ENCODE measurements at places on chromosomes 6 and 20. TPM values are rescaled to one million over a fixed set of nuclear protein-coding genes. Genes with fewer than 3 reads are reported as not detected.

DNA sequence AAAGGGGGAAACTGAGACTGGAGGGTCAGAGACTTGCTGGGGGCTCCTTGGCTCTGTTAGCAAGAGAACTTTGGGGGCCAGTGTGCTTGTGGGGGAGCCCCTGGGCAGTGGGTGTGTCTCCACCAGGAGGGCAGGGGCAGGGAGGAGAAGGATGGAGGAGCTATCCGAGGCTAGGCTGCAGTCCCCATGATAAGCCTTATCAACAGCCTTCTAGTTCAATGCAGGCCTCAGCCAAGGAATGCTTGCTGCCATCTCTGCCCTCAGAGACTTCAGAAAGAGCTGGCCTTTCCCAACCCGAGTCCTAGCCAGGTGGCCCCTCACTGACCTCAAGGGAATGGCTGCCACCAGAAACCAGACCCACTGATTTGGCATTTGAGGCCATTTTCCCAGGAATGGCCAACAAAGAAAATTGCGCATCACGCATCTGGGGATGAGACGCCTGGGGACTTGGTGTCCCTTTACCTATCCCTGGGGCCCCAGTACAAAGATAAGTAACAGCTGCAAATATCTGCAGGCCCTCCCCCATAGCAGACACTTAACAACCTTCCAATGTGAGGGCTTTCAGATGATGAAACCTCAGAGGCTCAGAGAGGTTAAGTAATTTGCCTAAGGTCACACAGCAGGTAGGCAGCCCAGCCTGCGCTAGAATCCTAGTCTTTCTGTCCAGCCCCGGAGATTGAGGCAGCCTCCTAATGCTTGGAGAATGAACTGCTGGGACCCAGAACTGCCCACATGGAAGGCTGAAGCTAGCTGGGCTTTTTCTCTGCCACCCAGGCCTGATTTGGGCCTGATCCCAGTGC is 4.9 kb downstream of the TGM2 start:
- no peak for DNase-seq

- DNase-seq: no peak
Measured at GRCh38 chr6:112330071-112330878, 16.9 kb upstream of the RFPL4B start.

GRCh38 chr20:58407966-58408557 is 19.0 kb downstream of the VAPB start:
- DNase-seq: peak; percentile 63

- DNase-seq: no peak
Measured at GRCh38 chr6:30481211-30481964, 7.9 kb upstream of the HLA-E start.

Gene TMEM14B
- total RNA-seq: 78.7 TPM

Gene MAP7
- total RNA-seq: 1.1 TPM

GRCh38 chr6:13807696-13808095 is 6.7 kb downstream of the MCUR1 start:
- no peak for DNase-seq

GRCh38 chr20:19433371-19434350 is 221.2 kb downstream of the SLC24A3 start:
- DNase-seq: no peak

- DNase-seq: no peak
Measured at GRCh38 chr6:19895866-19896692, 58.9 kb downstream of the ID4 start.

Gene COL19A1
- not detected for total RNA-seq

All from activated naive CD4-positive, alpha-beta T cell treated with anti-CD3 and anti-CD28 coated beads for 36 hours (primary cell).